ENCODE measurements at places on chromosomes 11 and 22.

GRCh38 chr11:117095284-117096161, 2.7 kb downstream of the SIK3 start:
- no peak for DNase-seq

GRCh38 chr11:102886999-102887398, 12.2 kb upstream of the MMP12 start:
- no peak for DNase-seq

GRCh38 chr11:68447015-68447801, 13.3 kb upstream of the PPP6R3 start:
- peak; percentile 36 for DNase-seq

GRCh38 chr11:12460466-12460865, 83.1 kb downstream of the PARVA start:
- DNase-seq = no peak

- DNase-seq = no peak
Observed at GRCh38 chr11:117037975-117038350, 60.3 kb downstream of the SIK3 start.

GRCh38 chr11:84607975-84608836, 1018.9 kb downstream of the DLG2 start:
- no peak for DNase-seq
